ENCODE measurements at places on chromosomes 4 and X.

DNA sequence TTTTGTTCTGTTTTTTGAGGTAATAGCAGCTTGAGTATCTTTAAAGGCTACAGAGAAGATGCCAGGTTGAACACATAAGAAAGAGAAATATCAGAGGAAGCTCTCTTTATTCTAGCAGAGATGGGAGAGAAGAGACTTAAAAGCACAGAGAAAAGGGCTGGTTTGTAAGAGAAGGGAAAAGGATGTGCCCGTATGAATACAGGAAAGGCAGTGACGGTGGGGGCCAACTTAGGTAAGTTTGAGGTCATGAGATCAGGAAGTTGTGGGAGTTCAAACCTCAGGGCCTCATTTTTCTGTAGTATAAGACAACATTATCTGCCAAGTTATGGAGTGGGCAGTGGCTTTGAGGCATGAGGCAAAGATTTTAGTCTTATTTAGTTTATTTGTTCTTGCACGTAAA is 121.3 kb upstream of the S100G start:
- no peak for DNase-seq

DNA sequence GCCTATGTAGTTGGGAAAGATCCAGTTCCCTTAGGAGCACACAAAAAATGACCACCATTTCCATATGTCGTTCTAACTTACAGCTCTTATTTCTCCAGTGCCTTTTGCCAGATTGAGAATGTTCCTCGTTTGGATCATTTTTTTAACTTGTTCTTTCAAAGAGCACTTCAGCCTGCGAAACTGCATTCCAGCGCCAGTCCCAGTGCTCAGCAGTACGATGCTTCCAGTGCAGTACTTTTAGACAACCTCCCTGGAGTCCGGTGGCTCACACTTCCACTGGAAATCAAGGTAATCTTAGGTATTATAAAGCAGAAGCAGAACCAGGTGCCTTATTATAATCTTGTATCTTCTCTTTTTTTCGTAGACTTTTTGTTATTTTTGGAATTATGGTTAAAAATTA is 42.6 kb upstream of the SLC25A31 start:
- no peak for DNase-seq

GRCh38 chr4:184329659-184330400 is 112.2 kb upstream of the ENPP6 start:
- peak; percentile 40 for DNase-seq

GRCh38 chr4:22338796-22339195 is 177.1 kb downstream of the ADGRA3 start:
- DNase-seq: no peak

DNA sequence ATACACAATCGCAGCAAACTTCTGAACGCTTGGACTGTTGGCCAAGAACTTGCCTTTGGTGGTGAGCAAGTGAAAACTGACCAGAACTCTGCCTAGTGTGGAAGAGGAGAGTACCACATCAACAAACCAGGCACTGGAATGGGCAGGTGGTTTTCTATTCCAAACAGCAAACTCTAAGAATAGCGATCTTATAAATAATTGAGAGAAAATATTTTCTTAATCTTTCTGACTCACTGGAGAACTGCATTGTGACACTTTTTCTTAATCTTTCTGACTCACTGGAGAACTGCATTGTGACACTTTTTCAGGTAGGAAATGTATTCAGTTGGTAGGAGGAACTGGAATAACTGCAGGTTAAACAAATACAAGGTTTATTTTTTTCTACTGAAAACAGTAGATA is 57.0 kb upstream of the SORBS2 start:
- DNase-seq: no peak

GRCh38 chr4:112175840-112176239 is 30.6 kb downstream of the FAM241A start:
- no peak for DNase-seq

GRCh38 chr4:170769862-170770261 is 680.1 kb upstream of the AADAT start:
- no peak for DNase-seq

GRCh38 chrX:98398542-98398941 is 1514.8 kb downstream of the RPA4 start:
- no peak for DNase-seq
